ENCODE measurements at places on chromosomes 13 and 19. TPM values are rescaled to one million over a fixed set of nuclear protein-coding genes. Genes with fewer than 3 reads are reported as not detected.

The CCDC70 gene
- total RNA-seq: not detected

The NLRP9 gene
- total RNA-seq: not detected

The RNF225 gene
- 0.32 TPM for total RNA-seq

The EBI3 gene
- total RNA-seq: not detected

The ZNF837 gene
- total RNA-seq: 3.2 TPM

The ADPRHL1 gene
- 2.3 TPM for total RNA-seq

The TSHZ3 gene
- 21.5 TPM for total RNA-seq

The C1QTNF9 gene
- total RNA-seq: not detected

The CASP14 gene
- total RNA-seq: 0.12 TPM

The SCN1B gene
- total RNA-seq: 3.4 TPM

The TNFRSF19 gene
- total RNA-seq: 45.2 TPM

The TRAPPC2B gene
- total RNA-seq: 10.9 TPM

The CNN1 gene
- total RNA-seq: 8.4 TPM

The PSG2 gene
- total RNA-seq: 0.65 TPM

The CEACAM4 gene
- not detected for total RNA-seq

The MKNK2 gene
- 64.0 TPM for total RNA-seq

The LHB gene
- 0.49 TPM for total RNA-seq

The GMIP gene
- 11.5 TPM for total RNA-seq

The ZNF439 gene
- 7.2 TPM for total RNA-seq

The CD22 gene
- total RNA-seq: not detected

The CFAP97D2 gene
- total RNA-seq: not detected

The ERICH4 gene
- total RNA-seq: not detected

The JSRP1 gene
- total RNA-seq: not detected

The FGF22 gene
- not detected for total RNA-seq

The CBLC gene
- not detected for total RNA-seq

The PBX4 gene
- 3.4 TPM for total RNA-seq

The PROZ gene
- total RNA-seq: not detected

The KLK2 gene
- not detected for total RNA-seq

The PLK5 gene
- total RNA-seq: under 0.01 TPM

The MAMSTR gene
- total RNA-seq: 1.5 TPM

The FREM2 gene
- total RNA-seq: not detected

The FCER2 gene
- not detected for total RNA-seq

The ZNF728 gene
- total RNA-seq: 0.49 TPM

The VRK3 gene
- total RNA-seq: 26.9 TPM

The EID2 gene
- total RNA-seq: 9.0 TPM

The SHISA2 gene
- total RNA-seq: not detected

The MCEMP1 gene
- total RNA-seq: not detected

The HOMER3 gene
- 136 TPM for total RNA-seq

The RFXAP gene
- total RNA-seq: 1.7 TPM

The ADGRE2 gene
- total RNA-seq: not detected

The CLEC4M gene
- total RNA-seq: not detected

The PRR22 gene
- total RNA-seq: 0.49 TPM

The SLC25A41 gene
- 0.12 TPM for total RNA-seq

The KASH5 gene
- not detected for total RNA-seq

The VSTM1 gene
- total RNA-seq: not detected

The ZNF302 gene
- total RNA-seq: 18.0 TPM

The NLRP5 gene
- total RNA-seq: not detected

The PLEKHJ1 gene
- total RNA-seq: 37.4 TPM

The ZNF724 gene
- total RNA-seq: 2.3 TPM

The ALOX5AP gene
- not detected for total RNA-seq

The APBA3 gene
- 22.5 TPM for total RNA-seq

The DIRAS1 gene
- total RNA-seq: 2.8 TPM

The TPTE2 gene
- not detected for total RNA-seq

The KIR2DL3 gene
- total RNA-seq: not detected

All from hair follicle dermal papilla cell (primary cell).